Stimulated activated CD4-positive, alpha-beta T cell treated with anti-CD3 and anti-CD28 coated beads, Interleukin-1b, Interleukin-23, amount 100 ng/mL, for 24 hours (primary cell): ENCODE measurements at places on chromosomes 11 and 22.

DNA sequence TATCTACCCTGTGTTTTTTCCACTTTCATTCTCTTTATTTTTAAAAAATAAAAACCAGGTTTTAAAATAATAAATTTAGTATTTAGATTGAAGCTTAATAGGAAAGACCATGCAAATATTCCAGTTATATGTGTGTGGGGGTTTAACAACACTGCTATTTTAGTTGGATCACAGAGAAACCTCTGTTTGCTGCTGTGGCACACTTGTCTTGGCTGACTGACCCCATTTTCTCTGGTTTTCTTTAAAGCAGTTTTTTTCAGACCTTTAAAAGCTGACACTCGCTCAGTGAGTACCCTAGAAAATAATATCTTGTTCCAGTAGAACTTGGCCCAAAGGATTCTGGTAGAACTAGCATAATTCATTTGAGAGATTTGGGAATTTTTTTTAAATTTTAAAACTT, 31.6 kb downstream of the ACER3 start:
- DNase-seq, result no peak

- DNase-seq, result no peak
These were observed 94.0 kb upstream of the B3GAT1 start for GRCh38 chr11:134506046-134506445.

GRCh38 chr11:44936951-44937543, 13.6 kb downstream of the TP53I11 start:
- DNase-seq, result no peak

- no peak for DNase-seq
These were observed 44.5 kb downstream of the PARVB start for GRCh38 chr22:44068422-44069191.

DNA sequence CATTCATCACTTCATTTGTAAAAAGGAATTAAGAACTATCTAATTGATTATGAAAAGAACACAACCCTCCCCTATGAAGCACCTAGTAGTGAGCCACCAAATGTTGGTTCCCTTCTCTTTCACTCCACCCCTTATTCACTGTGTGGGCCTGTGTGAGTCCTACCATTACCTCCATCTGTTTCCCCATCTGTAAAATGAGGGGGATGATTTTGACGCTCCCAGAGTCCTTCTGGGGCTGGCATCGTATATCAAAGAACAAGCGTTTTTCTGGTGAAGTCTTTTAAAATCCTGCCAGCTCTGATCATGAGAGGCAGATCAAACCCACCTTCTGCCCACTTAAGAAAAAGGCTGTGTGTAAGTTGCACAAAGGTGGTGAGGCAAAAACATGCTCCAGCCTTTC, 96.6 kb upstream of the SEZ6L start:
- no peak for DNase-seq

GRCh38 chr11:64867748-64868462, 10.5 kb downstream of the EHD1 start:
- no peak for DNase-seq

- DNase-seq, result no peak
These were observed 361 bp downstream of the CTSD start for GRCh38 chr11:1763336-1763795.
